ENCODE measurements at places on chromosomes 1 and 21.

GRCh38 chr1:232211149-232211548 lies 418.8 kb downstream of the SIPA1L2 start:
- DNase-seq: no peak

GRCh38 chr21:33022828-33023573 lies 2.7 kb upstream of the OLIG2 start:
- no peak for DNase-seq

DNA sequence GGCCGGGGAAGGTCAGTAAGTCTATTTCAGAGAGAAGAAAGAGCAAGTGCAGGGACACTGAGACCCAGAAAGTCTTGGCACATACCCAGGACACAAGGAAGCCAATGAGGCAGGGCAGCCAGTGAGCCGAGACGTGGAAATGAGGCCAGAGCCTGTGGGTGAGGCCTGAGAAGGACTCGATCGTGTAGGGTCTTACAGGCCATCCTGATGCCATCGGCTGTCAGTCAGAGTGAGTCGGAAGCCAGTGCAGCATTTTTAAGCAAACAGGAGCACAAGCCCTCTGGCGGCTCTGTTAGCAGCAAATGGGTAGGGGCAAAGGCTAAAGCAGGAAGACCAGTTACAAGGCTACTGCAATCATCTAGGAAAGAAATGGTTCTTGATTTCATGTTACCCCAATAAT lies 6.1 kb upstream of the GJB3 start:
- DNase-seq: no peak

DNA sequence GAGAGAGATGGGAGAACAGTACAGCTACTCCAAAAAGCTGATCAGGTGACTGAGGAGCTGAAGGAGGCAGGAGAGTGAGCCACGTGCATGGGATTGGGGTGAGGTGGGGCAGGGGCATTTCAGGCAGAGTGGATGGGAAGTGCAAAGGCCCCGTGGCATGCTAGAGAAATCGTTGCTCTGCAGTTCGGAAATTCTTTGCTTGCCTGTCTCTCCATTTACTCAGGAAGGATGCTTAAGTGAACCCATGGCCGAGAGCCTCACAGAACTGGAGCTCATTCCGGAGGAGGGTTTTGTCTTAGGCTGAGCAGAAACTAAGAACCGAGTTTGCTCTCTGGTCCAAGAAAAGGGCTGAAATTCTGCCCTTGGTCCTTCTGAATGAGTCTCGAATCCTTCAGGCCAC lies 139.8 kb upstream of the TMEM51 start:
- no peak for DNase-seq

DNA sequence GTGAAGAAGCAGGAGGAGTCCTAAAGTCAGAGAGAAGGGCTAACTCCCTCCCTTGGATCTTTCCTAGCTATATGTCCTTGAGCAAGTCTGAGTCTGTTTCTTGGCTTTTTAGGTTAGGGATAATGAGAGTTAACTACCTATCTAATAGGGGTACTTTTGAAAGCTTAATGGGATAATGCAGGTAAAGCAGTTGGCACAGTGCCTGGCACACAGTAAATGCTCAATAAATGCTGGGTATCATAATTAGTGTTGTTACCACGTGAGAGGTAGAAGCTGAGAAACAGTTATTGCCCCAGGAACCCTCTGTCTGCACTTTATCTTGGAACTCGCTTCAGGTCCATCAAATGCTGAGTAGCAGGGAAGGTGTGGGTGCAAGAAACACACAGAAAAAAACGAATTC lies 5.5 kb downstream of the LRRN2 start:
- no peak for DNase-seq

- DNase-seq: no peak
Measured at GRCh38 chr1:97457446-97458089, 463.3 kb downstream of the DPYD start.

- no peak for DNase-seq
Measured at GRCh38 chr1:245173446-245174211, 18.8 kb downstream of the KIF26B start.

- DNase-seq: no peak
Measured at GRCh38 chr1:13536571-13536970, 22.8 kb upstream of the LRRC38 start.

DNA sequence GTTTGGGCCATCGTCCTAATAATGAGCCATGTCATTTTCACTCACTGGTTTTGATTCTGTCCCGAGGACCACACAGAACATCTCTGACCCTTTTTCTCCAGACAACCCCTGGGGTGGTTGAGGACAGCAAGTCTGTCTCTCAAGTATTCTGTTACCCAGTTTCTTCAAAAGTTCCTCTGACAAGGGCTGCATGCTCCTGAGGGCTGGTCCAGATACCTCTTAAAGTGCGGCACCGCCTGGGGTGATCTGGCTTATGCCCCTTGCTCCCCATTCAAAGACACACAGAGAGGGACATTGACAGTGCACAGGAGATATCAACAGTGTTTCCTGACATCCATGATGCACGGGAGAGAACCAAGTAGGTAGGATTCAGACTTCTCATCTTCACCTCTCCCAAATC lies 132.9 kb upstream of the EDN2 start:
- no peak for DNase-seq

- no peak for DNase-seq
Measured at GRCh38 chr1:22776035-22776613, 65.5 kb downstream of the EPHB2 start.

GRCh38 chr1:15718199-15718601 lies 17.9 kb upstream of the SLC25A34 start:
- DNase-seq: no peak

DNA sequence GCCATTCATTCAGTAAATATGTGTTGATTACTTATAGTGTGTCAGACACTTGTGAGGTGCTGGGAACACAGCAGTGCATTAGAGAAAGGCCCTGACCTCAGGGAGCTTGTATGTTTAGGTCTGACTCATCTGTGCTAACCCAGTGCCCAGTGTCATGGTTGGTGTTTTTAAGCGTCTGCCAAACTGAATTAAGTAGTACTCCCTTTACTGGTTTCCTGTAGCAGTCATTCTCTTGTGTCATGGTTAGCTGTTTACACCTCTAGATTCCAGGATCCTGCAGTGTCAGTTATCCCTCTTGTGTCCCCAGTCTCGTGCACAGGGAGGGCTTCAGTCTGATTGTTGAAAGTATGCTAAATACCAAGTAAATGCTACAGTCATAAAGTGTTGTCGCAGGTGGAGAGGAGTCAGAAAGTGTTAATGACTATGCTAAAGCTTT lies 14.2 kb downstream of the UCK2 start:
- DNase-seq: peak; percentile 31

GRCh38 chr21:44924606-44925377 lies 4.1 kb upstream of the ITGB2 start:
- DNase-seq: peak; percentile 85

GRCh38 chr1:187646536-187647107 lies 817.9 kb downstream of the PLA2G4A start:
- DNase-seq: no peak

DNA sequence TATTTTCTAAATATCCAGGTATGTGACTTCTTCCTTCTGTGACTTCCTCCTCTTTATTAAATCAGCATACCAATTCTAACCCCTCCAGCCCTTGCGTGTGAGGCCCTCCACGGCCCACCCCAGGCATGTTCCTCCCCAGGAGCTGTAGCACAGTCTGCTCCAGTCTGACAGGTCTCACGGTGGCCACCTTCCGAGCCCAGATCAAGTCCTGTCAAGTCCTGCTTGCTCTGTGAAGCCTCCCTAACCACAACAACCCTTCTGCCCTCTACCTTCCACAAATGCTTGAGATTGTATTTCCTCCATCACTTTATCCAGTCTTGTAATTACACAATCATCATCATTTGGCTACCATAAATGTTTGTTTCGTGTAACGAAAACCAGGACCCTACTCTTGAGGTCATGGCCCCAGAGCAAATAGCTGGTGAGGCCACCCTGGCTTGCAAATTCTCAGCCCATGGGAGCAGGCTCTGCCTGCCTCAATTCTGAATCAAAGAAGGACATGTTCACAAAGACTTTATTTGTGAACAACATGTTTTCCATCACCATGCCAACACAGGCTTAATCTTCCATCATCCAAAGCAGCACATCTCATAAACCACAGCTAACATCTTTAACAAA lies 33.0 kb upstream of the S100A7 start:
- DNase-seq: peak; percentile 89

GRCh38 chr1:52926864-52927211 lies 238 bp upstream of the SCP2 start:
- DNase-seq: no peak

GRCh38 chr1:196380316-196380715 lies 227.9 kb downstream of the KCNT2 start:
- no peak for DNase-seq

- DNase-seq: no peak
Measured at GRCh38 chr1:115241309-115241708, 96.7 kb downstream of the NGF start.

DNA sequence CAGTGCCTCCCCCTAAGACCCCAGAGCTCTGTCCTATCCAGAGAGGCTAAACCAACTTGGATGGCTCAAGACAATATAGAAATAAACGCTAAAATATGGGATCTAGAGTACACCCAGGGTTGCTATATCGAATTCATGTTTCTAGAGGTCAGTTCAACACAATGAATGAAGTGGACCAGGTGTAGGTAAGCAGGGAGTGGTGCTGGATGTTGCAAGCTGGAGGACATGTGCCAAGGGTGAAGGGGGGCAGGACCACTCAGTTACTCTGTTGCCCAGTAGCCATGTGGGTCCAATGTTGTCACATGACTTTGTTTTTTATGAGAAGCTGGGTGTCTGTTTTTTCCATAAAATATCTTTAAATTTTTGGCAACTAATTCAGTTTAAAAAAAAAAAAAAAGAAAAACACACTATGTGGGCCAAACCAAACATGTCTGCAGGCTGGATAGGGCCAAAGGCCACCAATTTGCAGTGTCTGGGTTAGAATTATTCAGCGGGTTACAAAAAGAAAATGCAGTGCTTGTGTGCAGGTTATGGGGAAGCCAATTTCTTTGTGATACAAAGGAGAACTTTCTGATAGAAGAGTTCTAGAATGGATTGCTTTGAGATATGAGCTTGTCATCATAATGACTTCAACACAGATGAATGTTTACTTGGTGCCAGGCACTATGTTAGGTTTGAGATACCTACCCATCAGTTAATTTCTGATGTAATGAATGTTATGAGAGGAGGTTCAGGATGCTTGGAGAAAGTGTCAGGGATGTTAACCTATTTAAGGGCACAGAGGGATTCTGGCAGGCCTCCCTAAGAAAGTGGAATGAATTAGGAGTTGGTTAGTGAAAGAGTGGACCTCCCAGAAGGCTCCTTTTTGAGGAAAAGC lies 8.9 kb downstream of the CACHD1 start:
- no peak for DNase-seq

GRCh38 chr1:76989976-76990375 lies 122.7 kb downstream of the ST6GALNAC5 start:
- no peak for DNase-seq

DNA sequence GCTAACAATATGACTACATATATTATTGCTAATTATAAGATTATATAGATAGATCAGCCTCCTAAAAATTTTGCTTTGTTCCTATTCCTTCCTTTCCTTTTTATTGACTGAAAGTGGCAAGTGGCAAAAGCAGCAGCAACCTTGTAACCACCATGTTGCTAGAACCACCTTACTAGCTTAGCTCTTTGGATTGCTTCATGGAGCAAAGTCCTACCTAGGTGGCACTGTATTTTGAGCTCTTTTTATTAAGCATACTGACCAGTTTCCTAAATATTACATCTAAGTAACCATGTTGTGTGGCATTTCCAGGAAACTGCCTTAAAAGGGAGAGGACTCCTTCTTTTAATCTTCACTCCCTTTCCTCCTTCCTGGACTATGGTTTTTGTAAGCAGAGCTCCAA lies 90.8 kb downstream of the UCHL5 start:
- no peak for DNase-seq

DNA sequence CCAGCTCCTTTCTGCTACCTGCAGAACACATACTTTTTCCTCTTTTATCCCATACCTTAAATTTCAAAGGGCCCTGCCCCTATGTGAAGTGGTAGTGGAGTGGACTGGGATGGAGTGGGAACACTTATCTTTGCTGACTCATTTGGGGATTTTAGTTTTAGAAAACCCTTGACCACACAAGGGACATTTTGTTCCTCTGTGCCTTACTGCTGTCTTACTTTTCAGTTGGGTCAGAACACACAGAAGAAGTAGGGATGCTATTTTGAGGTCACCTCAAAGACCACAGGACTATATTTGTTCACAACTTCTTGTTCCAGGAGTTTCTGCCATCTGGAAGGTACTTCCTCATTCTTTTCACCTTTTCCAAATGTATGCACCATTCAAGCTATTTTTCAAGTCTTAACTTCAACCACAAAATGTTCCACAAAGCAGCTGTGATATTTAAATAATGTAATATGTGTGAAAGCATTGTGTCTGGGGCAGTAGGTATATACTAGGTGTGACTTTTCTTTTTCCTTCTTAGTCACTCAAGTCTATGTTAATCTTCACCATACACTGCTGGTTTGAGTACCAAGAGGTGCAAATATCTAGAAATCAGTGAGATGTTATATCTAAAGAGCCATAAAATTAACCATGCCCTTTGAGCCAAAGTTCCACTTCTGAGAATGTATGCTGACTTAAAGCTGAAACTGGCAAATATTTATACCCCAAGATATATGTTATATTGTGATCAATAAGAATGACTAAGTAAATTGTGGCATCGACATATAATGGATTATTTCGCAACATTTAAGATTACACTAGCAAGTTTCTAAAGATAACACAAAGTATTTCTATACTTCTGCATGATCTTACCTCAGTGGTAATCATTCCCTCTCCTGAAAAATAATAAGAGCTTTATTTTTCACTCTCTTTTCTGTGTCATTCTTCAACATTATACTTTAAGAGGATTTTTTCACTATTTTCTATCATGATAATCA lies 308.5 kb downstream of the MRPL39 start:
- DNase-seq: no peak

DNA sequence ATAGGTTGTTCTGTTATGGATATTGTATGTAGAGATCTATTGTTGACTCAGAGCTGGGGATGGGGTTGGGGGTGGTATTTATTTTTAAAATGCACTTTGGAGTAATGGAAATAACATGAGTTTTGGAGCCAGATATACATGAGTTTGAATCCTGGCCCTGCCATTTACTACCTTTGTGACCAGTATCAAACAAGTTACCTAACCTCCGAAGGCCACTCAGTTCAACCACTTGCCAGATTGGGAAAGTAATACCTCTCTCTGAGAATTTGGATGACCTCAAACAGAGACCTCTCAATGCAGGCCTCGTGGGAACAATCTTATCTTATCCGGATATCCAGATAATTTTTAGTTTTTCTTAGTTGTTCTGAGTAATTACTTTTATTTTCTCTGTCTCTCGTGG lies 181.0 kb downstream of the FGGY start:
- no peak for DNase-seq

DNA sequence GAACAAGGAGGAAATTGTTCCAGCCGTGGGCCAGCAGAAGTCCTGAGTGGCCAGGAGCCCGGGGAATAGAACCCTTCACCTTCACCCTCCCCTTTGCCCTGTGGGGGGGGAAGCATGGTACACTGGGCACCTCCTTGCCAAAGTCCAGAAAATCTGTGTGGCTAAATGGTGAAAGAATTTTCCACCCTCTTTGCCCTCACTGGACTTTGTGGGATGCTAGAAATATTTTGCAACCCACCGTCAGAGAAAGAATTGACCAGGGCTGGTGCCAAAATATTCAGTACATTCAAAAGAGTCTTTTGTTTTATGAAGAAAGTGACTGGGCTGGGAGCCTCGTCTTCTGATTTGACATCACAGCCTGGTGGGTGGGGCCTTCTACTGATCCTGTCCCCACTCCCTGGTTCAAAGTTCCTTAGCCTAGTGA lies 14.6 kb downstream of the NFASC start:
- DNase-seq: peak; percentile 72

GRCh38 chr1:191869790-191870312 lies 288.4 kb upstream of the RGS18 start:
- DNase-seq: no peak
